ENCODE measurements at places on chromosomes 13 and 19. TPM values are rescaled to one million over a fixed set of nuclear protein-coding genes. Genes with fewer than 3 reads are reported as not detected.

Gene ZNF69
- 9.0 TPM for total RNA-seq

Gene MAP4K1
- 0.57 TPM for total RNA-seq

Gene ZNF829
- total RNA-seq = 5.2 TPM

Gene RFPL4AL1
- not detected for total RNA-seq

Gene POU2F2
- 0.08 TPM for total RNA-seq

Gene CYP4F11
- not detected for total RNA-seq

Gene PSG1
- not detected for total RNA-seq

Gene SCN1B
- 12.1 TPM for total RNA-seq

Gene TEKTIP1
- not detected for total RNA-seq

Gene ZNF8
- 5.1 TPM for total RNA-seq

Gene RASL11A
- total RNA-seq = 13.3 TPM

Gene RNF225
- total RNA-seq = not detected

Gene ZNF234
- 5.6 TPM for total RNA-seq

Gene RDH8
- not detected for total RNA-seq

Gene CAPN12
- total RNA-seq = not detected

Gene PCDH9
- total RNA-seq = 5.0 TPM

Gene APOC1
- 1.7 TPM for total RNA-seq

Gene PODNL1
- 1.6 TPM for total RNA-seq

Gene SLC6A16
- total RNA-seq = not detected

Gene SULT2A1
- total RNA-seq = not detected

Gene HSPB6
- total RNA-seq = 713 TPM

Gene ADGRE1
- not detected for total RNA-seq

Gene SELENOV
- total RNA-seq = not detected

Gene ZNF793
- 0.27 TPM for total RNA-seq

Gene CKM
- total RNA-seq = not detected

Gene NEK3
- 12.3 TPM for total RNA-seq

Gene SLITRK6
- 0.18 TPM for total RNA-seq

Gene PRTN3
- total RNA-seq = not detected

Gene ZNF329
- 8.7 TPM for total RNA-seq

Gene FGF21
- total RNA-seq = not detected
